ENCODE measurements at places on chromosomes 2 and 18. TPM values are rescaled to one million over a fixed set of nuclear protein-coding genes. Genes with fewer than 3 reads are reported as not detected.

DNA sequence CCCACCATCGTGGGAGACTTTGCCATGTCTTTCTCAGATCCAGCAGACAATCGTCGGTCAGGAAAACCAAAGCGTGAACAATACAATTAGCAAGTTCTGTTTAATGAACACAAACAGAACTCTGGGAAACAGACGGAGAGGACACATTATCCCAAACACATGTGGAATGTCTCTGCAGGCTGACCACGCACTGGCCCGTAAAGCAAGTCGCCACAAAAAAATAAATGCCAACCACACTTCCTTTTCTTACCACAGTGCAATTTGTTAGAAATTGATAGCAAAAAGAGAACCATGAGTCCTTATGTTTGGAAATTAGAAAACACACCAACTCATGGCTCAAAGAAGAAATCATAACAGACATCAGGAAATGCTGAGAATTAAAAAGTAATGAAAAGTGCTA lies 210.9 kb downstream of the TWIST2 start:
- no peak for DNase-seq
- no peaks in the 10 kb centered on the region for H3K4me1 ChIP-seq
- no peak overlapping the region for H3K27ac ChIP-seq

DNA sequence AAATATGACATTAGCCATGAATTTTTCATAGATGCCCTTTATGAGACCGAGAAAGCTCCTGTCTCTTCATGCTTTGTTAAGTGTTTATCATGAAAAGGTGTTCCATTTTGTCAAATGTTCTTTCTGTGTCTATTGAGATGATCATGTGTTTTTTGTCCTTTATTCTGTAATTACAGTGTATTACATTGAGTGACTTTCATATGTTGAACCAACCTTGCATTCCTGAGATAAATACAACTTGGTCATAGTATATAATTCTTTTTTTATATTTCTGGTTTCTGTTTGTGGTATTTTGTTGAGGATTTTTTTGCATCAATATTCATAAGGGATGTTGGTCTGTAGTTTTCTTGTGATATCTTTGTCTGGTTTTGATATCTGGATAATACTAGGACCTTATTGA lies 52.9 kb upstream of the HPCAL1 start:
- no peak overlapping the region for H3K4me3 ChIP-seq

DNA sequence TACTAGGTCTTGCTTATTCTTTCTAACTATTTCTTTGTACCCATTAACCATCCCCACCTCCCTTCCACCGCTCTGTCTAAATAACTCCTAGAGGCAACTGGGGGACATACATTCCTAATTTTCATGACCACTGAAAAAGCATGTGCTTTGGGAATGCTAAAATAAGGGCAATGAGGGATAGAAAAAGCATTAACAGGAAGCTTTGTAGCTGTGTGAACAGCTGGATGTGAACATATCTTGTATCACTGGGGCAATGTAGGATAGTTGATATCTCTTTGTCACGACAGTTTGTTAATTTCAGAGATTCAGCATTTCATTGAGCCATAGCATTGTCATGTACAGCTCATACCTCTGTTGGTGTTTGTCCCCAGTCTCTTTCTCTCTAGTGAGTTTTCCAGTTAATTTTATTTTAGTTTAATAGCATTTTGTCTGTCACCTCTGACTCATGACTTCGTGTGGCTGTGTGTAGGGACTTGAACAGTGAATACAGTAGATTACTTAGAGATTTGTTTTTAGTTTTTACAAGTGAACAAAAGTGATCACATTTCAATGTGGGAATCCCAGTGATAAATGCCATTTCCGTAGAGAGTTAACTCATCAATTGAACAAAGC lies 230.3 kb upstream of the NRP2 start:
- H3K27ac ChIP-seq, result no peak overlapping the region
- no peaks in the 10 kb centered on the region for H3K4me1 ChIP-seq
- no peak for DNase-seq
- no peaks in the 10 kb centered on the region for H3K36me3 ChIP-seq

- H3K27me3 ChIP-seq, result no peaks in the 10 kb centered on the region
- no peaks in the 10 kb centered on the region for H3K36me3 ChIP-seq
Observed at GRCh38 chr2:175854665-175855064, 147.4 kb downstream of the LNPK start.

GRCh38 chr18:45373286-45373880 lies 241.9 kb upstream of the SLC14A2 start:
- H3K4me3 ChIP-seq, result no peak overlapping the region
- no peaks in the 10 kb centered on the region for H3K4me1 ChIP-seq
- DNase-seq, result no peak
- no peaks in the 10 kb centered on the region for H3K27me3 ChIP-seq
- no peaks in the 10 kb centered on the region for H3K36me3 ChIP-seq

DNA sequence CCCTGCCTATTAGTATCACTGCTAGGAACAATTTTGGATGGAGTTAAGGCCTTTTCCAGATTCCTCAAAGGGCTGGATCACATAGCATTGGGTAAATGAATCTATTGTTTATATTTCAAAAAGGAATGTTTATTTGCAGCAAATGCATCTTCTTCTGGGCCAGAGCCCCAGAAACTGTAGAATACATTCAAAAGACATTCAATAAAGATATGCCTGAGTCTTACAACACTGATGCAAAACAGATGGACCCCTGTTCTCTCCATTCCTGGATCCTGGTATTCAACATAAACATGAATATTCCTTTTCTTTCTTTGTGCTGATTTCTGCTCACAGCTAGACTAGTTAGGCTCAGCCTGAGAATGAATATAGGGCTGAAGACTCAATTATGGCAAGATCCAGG lies 227.2 kb upstream of the KLHL29 start:
- no peaks in the 10 kb centered on the region for H3K27me3 ChIP-seq
- H3K4me3 ChIP-seq, result no peak overlapping the region
- H3K36me3 ChIP-seq, result no peaks in the 10 kb centered on the region
- DNase-seq, result no peak

L3MBTL4 gene
- 10.9 TPM for total RNA-seq

Data from body of pancreas (tissue), 4 donors.